ENCODE measurements at places on chromosomes 2 and 18.

- no peak for DNase-seq
Observed at GRCh38 chr18:75247611-75248421, 37.2 kb downstream of the TSHZ1 start.

DNA sequence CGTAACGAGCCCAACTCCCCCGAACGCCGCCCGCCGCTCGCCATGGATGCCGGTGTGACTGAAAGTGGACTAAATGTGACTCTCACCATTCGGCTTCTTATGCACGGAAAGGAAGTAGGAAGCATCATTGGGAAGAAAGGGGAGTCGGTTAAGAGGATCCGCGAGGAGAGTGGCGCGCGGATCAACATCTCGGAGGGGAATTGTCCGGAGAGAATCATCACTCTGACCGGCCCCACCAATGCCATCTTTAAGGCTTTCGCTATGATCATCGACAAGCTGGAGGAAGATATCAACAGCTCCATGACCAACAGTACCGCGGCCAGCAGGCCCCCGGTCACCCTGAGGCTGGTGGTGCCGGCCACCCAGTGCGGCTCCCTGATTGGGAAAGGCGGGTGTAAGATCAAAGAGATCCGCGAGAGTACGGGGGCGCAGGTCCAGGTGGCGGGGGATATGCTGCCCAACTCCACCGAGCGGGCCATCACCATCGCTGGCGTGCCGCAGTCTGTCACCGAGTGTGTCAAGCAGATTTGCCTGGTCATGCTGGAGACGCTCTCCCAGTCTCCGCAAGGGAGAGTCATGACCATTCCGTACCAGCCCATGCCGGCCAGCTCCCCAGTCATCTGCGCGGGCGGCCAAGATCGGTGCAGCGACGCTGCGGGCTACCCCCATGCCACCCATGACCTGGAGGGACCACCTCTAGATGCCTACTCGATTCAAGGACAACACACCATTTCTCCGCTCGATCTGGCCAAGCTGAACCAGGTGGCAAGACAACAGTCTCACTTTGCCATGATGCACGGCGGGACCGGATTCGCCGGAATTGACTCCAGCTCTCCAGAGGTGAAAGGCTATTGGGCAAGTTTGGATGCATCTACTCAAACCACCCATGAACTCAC is 673 bp downstream of the PCBP1 start:
- DNase-seq = peak; percentile 37

GRCh38 chr2:48668992-48669391 is 51.3 kb downstream of the GTF2A1L start:
- DNase-seq = no peak

- no peak for DNase-seq
Observed at GRCh38 chr2:147137711-147138110, 707.1 kb upstream of the ACVR2A start.

- DNase-seq = no peak
Observed at GRCh38 chr2:192016265-192016664, 169.4 kb upstream of the CAVIN2 start.

GRCh38 chr18:31269566-31269965 is 48.4 kb upstream of the DSG1 start:
- DNase-seq = no peak

GRCh38 chr18:36432880-36433555 is 135.5 kb downstream of the FHOD3 start:
- no peak for DNase-seq

DNA sequence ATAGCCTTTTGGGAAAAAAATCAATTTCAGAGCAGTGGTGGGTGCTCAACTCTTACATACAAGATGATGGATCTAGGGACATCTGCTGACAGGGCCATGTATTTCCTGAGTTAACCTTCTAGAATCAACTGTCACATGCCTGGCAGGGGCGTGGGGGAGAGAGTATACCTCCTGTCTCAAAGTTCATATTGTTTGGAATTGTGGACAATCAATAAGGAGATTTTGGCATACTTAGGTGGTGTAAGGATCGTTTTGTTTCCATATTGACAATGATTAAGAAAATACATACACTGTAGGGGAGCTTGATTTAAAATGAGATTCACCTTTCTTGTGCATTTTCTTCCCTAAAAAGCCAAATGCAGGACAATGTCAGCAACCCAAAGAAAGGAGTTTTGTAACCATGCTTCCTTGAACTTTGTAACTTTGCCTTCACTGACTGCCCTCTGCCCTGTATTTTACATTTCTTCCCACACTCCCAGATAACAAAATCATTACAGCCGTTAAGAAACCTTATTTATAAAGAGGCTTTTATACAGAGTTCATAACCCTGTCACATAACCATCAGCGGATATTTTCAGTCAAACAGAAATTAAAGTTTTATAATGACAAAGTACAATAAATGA is 88.4 kb downstream of the MEP1B start:
- no peak for DNase-seq

DNA sequence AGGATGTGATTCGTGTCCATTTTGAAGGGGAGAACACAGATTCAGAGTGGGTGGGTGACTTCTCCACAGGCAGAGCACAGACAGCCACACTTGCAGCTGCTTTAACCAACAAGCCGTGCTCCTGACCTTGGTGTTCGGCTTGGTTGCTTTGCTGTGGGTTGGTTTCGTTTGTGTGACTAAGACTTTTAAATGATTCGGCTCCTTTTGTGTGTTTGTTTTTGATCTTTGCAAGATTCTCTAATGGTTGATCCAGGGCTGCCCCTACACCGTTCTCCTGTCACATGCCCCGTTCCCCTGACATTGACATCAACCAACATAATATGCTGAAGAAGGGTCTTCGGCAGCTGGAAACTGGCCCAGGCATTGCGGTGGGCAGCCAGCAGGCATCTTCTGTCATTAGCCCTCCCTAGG is 95.9 kb upstream of the MBOAT2 start:
- DNase-seq = no peak

GRCh38 chr2:11398750-11399437 is 54.5 kb upstream of the ROCK2 start:
- no peak for DNase-seq

DNA sequence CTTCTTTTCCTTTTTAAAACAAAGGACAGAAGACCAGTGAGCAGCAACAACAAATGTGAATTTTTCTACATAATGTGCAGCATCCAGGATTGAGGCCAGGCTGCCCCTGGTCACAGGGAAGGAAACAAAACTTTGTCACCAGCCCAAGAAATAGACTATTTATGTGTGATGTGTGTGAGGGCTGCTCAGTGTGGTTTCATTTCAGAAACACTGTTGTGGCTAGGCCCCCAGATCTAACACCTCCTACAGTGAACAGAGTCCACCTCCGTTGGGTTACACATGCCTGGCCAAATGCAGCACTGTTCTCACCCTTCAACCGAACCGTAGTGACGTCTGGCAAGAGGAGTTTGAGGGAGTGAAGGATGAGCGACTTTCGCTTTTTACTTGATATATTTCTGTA is 146.3 kb upstream of the RIOK3 start:
- no peak for DNase-seq

DNA sequence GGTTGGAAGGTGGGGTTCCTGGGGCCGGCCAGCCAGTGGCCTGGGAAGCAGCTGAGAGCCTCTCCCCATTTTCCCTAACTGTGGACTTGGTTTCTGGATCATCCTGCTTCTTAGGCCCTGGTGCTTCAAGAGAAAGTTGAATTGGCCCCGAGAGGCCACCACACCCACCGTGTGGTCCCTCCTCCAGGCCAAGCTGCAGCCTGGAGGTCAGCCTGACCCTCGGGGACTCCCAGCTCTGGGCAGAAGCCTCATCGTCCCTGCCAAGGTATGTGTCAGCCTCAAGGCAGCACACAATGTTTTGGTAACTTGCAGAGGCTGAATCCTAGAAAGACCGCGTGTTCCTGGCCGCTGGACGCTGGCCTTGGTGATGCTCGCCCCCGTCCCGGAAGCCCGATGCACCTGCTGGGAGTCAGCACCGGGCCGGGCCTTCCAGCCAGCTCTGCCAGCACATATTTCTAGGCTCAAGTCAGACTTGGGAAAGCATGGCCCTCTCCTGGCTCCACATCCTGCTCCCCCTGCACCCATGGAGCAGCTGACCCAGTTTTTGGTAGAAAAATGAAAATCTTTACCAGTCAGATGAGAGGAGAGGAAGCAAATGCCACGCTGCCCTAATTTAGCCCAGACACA is 72.6 kb downstream of the ACTR2 start:
- no peak for DNase-seq

DNA sequence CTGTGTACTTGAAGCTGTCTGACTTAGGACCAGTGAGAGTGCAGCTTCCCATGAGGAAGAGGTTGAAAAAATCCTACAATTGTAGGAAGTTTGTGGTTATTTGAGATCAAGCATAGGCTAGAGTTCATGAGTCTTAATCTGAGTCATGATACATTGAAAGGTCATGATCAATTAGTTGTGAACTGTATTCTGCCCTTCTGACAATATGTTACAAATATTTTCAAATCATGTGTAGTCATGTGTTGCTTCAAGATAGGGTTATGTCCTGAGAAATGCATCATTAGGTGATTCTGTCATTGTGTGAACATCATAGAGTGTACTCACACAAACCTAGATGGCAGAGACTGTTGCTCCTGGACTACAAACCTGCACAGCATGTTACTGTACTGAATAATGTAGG is 68.4 kb upstream of the MFF start:
- DNase-seq = no peak

DNA sequence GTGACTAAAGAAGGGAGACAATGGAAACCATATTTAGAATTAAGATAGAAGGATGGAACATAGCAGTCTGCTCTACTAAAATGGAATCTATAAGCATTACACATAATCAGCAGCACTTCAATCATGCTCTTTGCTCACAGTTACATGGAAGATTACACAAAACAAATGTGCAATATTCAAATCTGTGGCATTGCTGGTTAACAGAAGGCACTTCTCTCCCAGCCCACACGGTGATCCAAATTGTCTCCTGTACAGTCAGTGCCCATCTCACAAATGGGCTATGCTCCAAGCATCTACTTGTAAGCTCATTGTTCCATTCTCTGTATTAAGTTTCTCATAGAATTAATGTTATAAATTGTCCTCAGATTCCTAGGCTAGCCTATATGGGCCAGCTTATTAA is 716.6 kb downstream of the NRXN1 start:
- no peak for DNase-seq

- DNase-seq = peak; percentile 9
Observed at GRCh38 chr2:27085673-27086089, 891 bp upstream of the KHK start.

DNA sequence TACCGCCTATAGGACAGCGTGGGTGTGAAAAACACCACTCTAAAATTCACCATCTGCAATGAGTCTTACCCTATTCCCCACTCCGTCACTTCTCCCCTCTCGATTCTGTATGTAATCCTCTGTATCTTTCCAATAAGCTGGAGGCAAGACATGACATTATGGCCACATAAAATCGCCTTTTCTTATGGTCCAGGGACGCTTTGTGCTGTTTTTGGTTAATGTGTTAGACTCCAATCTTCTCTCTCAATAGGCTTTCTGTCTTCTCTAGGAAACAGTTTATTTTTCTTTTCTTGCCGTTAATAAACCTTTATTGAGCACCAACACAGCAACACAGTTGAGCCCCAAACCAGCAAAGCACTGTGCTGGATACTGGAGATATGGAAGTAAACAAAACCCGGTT is 37.9 kb upstream of the ZCCHC2 start:
- no peak for DNase-seq

DNA sequence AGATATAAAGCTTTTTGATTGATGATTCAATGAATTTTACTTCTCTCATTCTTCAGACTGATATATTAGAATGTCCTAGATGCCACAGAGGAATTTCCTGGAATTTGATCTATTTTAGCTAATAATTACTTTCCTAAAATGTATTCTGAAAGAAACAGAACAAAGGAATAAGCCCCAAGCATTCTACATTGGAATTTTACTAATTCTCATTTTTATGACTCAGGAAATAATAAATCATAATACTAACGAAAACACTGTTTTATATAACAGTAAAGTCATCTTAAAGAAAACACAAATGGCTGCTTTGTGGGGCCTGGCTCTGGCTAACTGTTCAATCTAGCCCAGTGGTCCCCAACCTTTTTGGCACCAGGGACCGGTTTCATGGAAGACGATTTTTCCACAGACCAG is 68.6 kb upstream of the LPIN2 start:
- no peak for DNase-seq

DNA sequence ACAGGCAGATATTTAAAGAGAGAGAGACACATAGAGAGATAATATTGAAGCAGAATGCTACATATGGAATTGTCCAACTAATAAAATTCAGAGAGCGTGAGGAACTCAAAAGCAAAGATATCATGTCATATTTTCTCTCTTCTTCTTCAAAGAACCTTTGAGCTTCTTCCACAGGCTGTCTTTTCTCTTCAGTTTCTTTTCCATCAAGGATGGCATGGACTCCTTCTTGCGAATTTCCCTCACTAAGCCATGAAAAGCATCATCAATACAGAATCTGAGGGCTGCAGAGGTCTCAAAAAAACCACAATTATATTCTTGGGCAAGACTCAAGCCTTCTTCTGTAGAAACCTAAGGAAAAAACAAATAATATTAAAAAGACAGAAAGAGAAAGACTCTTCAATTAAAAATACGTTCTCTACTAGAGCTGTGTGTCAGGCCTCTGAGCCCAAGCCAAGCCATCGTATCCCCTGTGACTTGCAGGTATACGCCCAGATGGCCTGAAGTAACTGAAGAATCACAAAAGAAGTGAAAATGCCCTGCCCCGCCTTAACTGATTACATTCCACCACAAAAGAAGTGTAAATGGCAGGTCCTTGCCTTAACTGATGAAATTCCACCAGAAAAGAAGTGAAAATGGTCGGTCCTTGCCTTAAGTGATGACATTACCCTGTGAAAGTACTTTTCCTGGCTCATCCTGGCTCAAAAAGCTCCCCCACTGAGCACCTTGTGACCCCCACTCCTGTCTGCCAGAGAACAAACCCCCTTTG is 371.9 kb downstream of the RIT2 start:
- DNase-seq = no peak

GRCh38 chr2:37590119-37590571 is 81.3 kb downstream of the CDC42EP3 start:
- DNase-seq = no peak

- DNase-seq = no peak
Observed at GRCh38 chr2:225495706-225496105, 96.2 kb downstream of the NYAP2 start.

- DNase-seq = no peak
Observed at GRCh38 chr2:84912984-84913383, 7.5 kb downstream of the TMSB10 start.

DNA sequence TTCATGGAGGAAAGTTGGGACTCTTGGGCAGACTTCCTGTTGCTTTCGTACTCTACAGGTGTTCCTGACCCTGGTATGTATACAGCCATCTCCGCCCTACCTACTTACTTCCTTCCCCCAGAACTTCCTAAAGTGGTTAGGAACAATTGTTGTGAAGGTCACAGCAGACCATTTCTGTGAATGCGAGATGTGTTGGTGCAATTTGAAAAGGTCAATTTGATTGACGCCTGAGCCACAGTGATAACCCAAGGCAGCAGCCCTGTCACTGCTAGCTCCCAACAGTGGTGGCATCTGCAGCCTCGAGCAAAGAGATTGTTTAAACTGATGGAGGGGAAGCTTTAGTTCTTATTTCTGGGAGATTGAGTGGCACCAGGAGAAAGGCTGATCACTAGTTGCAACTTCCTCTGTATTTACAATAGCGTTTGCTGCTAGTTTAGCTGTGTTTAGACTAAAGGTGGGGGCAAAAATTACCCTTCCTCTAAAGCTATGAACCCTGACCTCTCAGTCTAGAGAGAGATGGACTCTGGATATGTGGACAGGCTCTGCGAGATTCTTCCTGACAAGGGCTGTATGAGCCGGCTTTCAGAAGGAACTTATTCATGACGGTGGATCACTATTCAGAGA is 78.3 kb upstream of the MAP4K3 start:
- DNase-seq = no peak
